ENCODE measurements at places on chromosomes 1 and 21.

DNA sequence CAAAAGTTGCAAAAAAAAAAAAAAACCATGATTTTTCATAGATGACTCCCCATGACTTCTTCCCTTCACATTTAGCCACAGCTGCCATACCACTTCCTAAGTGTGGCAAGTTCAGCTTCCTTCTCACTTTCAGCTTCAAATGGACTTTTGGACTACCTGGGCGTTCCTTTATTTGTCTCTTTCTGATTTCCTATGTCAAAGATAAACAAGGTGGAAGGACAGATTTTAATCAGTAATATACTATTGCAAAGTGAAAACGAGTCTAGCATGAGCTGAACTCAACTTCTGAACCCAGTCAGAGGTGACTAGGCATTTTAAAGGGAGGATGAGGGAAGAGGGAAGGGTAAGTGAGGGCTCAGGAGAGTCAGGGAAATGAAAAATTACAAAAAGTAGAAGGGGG is 14.4 kb upstream of the SCCPDH start:
- no peak for DNase-seq

DNA sequence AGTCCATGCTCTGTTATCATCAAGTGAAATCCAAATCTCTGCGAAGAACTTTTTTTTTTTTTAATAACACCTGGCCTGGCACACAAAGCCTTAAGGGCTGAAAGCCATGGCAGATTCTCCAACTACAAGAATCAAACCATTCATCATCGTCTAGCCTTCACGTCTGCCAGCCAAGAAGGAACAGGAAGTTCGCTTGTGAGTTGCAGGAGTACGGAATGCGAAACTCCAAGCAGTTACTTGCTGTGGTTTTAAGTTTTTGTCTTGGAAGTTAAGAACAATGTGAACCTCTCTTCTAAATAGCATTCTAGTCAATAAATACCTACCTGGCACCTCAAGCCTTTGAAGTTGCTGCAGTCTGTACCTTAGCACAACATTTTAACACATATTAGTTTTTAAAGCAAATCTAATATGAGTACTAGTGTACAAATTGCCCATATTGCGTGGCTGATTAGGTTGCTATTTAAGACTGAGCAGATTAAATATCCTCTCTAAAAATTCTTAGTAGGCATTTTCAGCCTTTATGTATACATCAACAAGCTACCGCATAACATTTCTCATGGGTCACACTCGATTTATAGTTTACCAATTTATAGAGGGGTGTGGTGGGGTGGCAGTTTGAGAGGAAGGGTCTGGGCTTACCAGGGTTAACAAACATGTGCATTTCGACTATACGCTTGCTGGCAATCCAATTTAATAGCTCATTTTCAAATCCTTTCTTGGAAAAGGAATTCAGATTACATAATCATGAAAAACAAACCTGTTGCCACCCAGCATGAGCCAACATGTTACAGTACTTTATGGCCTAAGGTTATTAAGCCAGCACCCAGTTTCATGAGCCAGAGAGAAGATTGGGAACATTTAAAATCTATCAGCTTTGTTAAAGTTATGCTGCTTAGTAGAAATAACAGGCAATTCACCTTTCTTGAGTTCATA is 22.2 kb upstream of the PTPN14 start:
- DNase-seq = no peak

GRCh38 chr1:76725864-76726619 is 141.2 kb upstream of the ST6GALNAC5 start:
- DNase-seq = no peak

- no peak for DNase-seq
Observed at GRCh38 chr1:244196571-244197285, 145.6 kb downstream of the ZBTB18 start.

DNA sequence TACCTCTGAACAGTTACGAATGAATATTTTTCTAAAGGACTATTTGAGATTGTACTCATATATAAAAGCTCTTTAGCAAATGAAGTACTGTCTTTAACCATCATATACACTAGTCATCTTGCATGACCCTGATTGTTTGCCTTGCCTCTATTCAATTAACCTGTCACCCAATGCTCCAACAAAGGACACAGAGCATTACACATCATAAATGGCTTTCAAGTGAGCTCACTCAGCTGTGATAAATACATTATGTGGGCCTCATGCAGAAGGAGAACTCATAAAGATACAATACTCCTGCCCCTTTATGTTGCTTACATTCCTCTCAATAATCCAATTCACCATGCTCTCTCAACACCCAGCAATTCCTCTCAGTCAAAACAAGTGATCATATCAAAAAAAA is 993.0 kb upstream of the PRMT6 start:
- no peak for DNase-seq

DNA sequence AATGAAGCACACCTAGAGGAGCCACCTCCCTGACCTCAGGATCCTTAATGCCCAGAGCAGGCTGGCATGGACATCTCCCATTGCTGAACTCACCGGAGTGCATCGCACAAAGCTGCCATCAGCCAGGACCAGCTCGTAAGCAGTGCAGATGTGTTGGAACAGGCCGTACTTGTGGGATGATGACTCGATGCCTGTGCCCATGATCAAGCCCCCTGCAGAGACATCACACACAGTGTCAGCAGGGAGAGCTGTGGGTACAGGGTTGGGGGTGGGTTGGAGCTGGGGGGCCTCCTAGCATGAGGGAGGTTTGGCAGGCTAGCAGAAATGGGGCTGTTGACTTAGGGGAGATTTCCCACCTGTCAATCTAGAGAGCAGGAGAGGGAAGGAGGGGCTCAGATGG is 12.0 kb downstream of the DHCR24 start:
- no peak for DNase-seq

- no peak for DNase-seq
Observed at GRCh38 chr1:25020851-25021590, 90.9 kb upstream of the RUNX3 start.

DNA sequence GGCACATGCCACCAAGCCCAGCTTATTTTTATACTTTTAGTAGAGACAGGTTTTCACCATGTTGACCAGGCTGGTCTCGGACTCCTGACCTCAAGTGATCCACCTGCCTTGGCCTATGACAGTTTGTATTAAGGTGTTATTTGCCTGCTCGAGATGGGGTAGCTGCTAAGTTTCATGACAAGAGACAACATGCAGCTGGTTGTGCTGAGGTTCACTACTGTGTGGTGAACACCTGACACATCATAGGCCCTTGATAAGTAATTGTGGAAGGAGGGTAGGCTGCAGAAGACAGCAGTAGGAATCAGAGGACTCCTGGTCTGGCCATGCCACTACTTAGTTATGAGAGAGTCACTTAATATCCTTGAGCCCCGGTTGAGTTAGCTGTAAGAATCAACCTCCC is 46.2 kb downstream of the PLPP3 start:
- DNase-seq = no peak

- no peak for DNase-seq
Observed at GRCh38 chr1:14254251-14254650, 344.2 kb upstream of the KAZN start.
